ENCODE measurements at places on chromosomes 3 and 15. TPM values are rescaled to one million over a fixed set of nuclear protein-coding genes. Genes with fewer than 3 reads are reported as not detected.

GRAMD2A gene
- total RNA-seq = 4.0 TPM

ADAMTS7 gene
- 13.1 TPM for total RNA-seq

EEFSEC gene
- total RNA-seq = 20.1 TPM

IVD gene
- total RNA-seq = 51.0 TPM

MYZAP gene
- total RNA-seq = 36.9 TPM

DNA sequence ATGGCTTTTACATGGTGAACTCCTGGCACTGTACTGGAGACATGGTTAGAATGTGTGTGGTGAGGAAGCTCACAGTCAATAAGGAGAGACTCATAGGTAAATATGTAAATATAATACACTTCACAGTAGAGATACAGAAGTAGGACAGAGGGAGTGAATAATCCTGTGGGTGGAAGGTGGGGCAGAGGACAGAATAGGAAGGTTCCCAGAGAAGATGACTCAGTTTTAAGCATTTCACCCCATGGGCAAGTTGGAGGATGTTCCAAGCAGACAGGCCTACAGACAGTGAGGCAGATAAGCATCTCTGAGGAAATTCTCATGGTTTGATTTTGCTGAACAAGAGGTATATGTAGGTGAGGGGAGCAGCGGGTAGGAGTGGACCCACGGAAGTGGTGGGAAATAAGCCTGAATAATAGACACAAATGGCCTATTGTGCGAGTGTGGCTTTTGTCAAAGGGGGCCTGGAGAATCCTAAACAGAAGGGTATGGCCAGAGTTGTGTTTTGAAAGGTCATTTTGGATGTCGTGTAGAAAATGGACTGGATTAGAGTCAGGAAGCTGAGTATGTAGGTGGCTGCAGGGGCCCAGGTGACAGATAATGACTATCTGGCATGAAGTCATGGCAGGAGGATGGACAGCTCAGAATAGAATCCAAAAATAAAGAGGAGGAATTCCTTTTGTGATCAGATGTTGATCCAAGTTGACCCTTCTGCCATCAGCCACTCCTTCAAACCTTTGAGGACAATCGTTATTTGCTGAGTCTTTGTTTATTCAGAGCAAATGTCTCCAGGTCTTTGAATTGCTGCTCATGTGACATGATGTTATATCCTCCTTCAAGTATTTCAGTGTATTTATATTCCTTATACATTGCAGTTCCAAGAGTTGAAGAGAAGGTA is 97.3 kb upstream of the THRB start:
- DNase-seq = no peak

DNA sequence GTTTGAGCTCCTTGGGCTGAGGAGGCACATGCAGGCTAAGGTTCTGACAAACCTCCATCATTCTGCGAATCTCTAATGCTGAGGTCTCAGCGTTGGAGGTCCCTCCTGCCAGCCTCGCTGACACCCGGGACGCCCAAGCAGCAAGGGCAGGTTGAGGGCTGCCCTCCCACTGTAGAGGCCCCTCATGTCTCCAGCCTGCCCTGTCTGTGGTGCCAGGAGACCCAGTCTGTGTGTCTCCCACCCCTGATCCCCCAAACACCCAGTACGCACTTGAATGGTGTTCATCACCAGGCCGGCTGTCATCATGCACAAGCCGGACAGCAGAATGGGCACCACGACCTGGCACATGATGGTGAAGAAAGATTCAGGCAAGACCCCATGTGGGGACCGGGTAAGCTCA is 27.8 kb downstream of the SLC41A3 start:
- DNase-seq = no peak

- no peak for DNase-seq
Measured at GRCh38 chr3:137709011-137709601, 55.0 kb upstream of the SOX14 start.

- DNase-seq = no peak
Measured at GRCh38 chr3:114675104-114675503, 381.3 kb downstream of the TIGIT start.

Measured in lung (tissue), 17 donors.